PC-3 (cell line): ENCODE measurements at places on chromosomes 1 and 21. TPM values are rescaled to one million over a fixed set of nuclear protein-coding genes. Genes with fewer than 3 reads are reported as not detected.

Gene SLC9C2
- total RNA-seq = not detected in 2 replicates

Gene SEC16B
- 0.07 and 0.40 TPM in 2 replicates for total RNA-seq

Gene ATP6V1G3
- total RNA-seq = not detected in 2 replicates

Gene GIPC2
- not detected in 2 replicates for total RNA-seq

Gene GBP7
- total RNA-seq = 0.07 TPM in 1 of 2 replicates, not detected in the other

Gene CTBS
- total RNA-seq = 3.7 and 5.9 TPM in 2 replicates

DNA sequence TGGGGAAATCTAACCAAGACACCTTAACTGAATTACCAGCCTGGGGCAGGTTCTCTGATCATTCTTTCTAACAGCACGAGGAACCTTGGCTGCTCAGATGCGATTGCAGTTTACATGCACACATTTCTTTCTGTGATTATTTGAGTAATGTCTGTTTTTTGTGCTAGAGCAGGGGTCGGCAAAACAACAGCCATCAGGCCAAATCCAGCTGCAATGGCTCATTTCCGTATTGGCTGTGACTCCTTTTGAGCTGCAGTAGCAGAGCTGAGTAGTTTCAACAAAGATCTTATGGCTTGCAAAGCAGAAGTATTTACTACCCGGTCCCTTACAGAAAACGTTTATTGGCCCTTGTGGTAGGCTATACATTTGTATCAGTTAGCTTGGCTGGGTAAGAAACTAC, 37.1 kb downstream of the ZBTB18 start:
- no peak for DNase-seq

- no peak for DNase-seq
Observed at GRCh38 chr1:68426594-68426993, 23.2 kb downstream of the RPE65 start.

DNA sequence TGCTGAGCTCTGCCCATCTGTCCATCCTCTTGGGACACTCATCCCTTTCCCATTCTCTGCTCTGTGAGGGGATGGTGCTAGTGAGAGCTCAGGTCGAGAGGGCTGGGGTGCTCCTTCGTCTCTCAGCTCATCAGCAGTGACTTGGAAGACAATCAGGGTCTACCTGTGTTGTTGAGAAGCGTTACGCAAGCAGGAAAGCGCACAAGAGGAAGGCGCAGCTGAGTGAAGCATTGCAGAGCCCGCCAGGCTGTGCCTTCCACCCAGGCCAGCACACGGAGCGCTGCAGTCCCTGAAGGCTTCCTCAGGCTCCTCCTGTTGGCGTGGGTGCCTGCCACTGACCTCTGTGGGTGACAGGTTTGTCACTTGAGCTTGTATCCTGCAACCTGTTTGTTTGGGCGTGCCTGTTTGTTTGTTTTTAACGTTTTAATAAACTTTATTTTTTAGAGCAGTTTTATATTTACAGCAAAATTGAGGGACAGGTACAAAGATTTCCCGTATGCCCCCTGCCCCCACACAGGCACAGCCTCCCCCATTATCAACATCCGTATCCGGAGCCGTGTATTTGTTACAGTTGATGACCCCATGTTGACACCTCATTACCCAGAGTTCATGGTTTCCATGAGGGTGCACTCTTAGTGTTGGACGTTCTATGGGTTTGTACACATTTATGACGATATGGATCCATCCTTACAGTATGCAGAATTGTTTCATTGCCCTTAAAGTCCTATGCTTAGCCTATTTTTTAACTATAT, 36.7 kb downstream of the ADARB1 start:
- DNase-seq = no peak

GRCh38 chr1:40774266-40774998, 9.2 kb upstream of the KCNQ4 start:
- peak; percentile 67 for DNase-seq

GRCh38 chr1:58325866-58326265, 220.7 kb downstream of the OMA1 start:
- no peak for DNase-seq

- DNase-seq = no peak
Observed at GRCh38 chr1:3420218-3420951, 34.1 kb upstream of the ARHGEF16 start.

DNA sequence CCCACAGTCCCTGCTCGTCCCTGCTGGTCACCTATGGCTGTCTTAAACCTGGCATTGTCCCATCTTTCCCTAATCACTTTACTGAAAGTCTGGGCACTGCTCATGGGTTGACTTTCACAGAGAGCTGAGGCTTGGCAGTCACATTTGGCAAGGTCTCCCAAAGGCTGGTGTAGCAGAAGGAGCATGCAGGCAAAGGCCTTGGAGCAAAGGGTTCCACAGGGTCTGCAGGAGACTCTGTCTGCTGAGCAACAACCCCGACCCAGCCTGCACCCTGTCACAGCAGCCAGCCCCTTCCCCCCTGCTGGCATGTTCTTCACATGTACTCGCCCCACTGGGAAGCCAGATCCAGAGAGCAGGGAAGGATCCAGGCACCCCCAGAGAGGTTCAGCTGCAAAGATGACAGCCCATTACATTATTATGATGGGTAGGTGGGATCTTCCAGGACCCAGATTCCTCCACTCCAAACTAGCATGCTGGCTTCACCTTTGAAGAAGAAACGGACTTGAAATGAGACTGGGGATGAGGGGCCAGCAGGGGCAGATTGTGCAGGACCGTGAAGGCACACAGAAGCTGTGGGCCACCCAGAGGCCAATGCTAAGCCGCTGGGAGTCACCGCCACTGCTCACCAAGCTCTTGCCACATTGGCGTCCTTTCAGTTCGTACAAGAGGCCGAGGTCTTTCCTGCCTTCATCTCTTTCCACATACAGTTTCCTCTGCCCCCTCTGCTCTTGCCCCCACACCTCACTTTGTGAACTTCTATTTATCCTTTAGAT, 14.2 kb upstream of the TMEM125 start:
- no peak for DNase-seq

- DNase-seq = no peak
Observed at GRCh38 chr1:160009801-160010200, 22.0 kb downstream of the PIGM start.

- DNase-seq = no peak
Observed at GRCh38 chr1:17822741-17823426, 67.8 kb downstream of the ACTL8 start.

DNA sequence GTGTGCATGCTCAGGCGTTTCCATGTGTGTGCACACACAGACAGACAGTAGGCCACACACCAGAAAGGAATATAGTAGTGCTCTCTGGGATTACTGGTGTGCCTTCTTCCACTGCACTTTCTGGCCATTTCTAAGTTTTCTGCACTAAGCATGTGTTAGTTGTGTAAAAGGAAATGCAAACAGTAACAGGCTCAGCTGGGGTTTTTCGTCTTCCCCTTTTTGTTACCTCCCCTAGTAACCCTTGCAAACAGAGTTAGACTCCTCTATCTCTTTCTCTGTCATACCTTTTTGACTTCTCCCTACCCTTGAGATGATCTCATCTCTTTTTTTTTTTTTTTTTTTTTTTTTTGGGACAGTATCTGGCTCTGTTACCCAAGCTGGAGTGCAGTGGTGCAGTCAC, 196.3 kb downstream of the SDCCAG8 start:
- no peak for DNase-seq

DNA sequence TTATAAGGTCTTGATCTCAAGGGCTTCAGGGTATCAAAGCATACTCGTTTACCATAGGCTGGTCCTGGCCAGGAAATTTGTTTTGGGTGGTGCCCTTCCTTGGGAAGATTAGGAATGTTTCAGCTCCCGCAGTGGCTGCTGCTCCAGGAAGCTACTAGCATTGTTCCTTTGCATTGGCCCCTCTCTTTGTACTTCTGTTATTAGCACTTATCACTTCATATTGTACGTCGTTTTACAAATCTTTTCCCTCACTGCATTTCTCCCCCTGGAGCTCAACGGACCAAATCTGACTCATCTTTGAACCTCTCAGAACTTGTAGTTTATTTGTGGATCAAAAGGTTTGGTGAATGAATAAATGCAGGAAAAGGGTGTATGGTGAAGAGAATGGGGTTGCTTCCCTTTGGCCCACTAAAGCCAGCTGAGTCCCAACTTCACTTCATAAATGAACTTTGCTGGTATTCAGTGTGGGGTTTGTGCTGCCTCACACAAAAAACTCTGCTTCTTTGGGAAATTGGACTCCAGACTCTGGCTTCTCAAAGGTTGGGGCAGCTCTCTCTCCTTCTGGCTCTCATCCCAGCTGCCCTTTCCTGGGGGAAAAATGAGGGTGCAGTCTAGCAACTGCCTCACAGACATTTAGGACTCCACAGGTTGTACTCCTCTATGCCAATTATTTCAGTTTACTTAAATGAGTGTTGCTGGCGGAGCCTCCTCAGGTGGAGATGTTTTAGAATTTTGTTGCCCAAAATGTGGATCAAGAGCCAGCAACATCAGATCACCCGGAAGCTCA, 5.9 kb downstream of the GNAT2 start:
- no peak for DNase-seq

- DNase-seq = peak; percentile 97
Observed at GRCh38 chr1:164707868-164708331, 148.9 kb downstream of the PBX1 start.
